ENCODE measurements at places on chromosomes 7 and 10. TPM values are rescaled to one million over a fixed set of nuclear protein-coding genes. Genes with fewer than 3 reads are reported as not detected.

- no peak overlapping the region for H3K4me3 ChIP-seq
- H3K36me3 ChIP-seq: no peaks in the 10 kb centered on the region
- no peak overlapping the region for H3K27ac ChIP-seq
- H3K4me1 ChIP-seq: no peaks in the 10 kb centered on the region
- no peaks in the 10 kb centered on the region for H3K27me3 ChIP-seq
These were observed 1338.7 kb downstream of the REEP3 start for GRCh38 chr10:64859911-64860310.

- H3K4me3 ChIP-seq: no peak overlapping the region
- no peak for DNase-seq
- no peak overlapping the region for H3K27ac ChIP-seq
- peaks cover 58% of the 10 kb centered on the region for H3K27me3 ChIP-seq
- H3K4me1 ChIP-seq: no peaks in the 10 kb centered on the region
These were observed 65.7 kb downstream of the CRTAC1 start for GRCh38 chr10:97964748-97965147.

DNA sequence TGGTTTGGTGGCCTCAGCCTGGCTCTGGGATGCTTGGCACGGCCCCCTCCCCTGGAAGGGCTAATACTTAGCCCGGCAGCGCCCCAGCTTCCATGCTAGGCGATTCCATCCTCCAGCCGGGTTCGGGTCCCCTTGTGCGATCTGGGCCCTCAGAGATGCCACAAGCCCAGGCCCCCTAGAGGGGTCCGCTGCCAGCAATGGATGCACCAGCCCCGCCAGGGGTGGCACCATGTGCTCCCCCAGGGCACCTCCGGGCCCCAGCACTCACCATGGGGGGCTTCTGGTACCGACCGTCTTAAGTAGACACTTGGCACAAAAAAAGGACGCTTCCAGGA, 125.7 kb upstream of the KCTD7 start:
- DNase-seq: no peak
- no peaks in the 10 kb centered on the region for H3K36me3 ChIP-seq
- no peak overlapping the region for H3K27ac ChIP-seq

DNA sequence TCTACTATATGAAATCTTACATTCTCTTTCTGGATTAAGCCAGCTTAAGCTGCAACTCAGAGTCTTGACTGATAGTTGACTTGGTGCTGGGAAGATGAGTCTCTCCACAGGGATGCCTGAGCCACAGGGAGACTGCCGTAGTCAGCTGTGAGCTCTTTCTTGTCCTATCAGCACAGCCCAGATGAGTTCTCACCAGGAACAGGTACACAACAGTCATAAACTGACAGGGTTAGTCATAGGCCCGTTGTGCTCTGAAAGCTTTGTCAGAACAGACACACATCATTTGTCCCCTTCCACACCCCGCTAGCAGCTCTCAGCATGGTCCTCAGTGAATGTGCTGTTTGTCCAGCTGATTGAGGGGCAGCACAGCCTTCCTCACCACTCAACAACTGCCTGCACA, 221.6 kb downstream of the RPS24 start:
- H3K4me3 ChIP-seq: no peak overlapping the region
- no peak overlapping the region for H3K27ac ChIP-seq
- DNase-seq: no peak

- H3K4me3 ChIP-seq: no peak overlapping the region
- no peak overlapping the region for H3K27ac ChIP-seq
- peaks cover 22% of the 10 kb centered on the region for H3K27me3 ChIP-seq
- peaks cover 14% of the 10 kb centered on the region for H3K4me1 ChIP-seq
- H3K36me3 ChIP-seq: no peaks in the 10 kb centered on the region
These were observed 123.6 kb downstream of the BTAF1 start for GRCh38 chr10:92047215-92047614.

DNA sequence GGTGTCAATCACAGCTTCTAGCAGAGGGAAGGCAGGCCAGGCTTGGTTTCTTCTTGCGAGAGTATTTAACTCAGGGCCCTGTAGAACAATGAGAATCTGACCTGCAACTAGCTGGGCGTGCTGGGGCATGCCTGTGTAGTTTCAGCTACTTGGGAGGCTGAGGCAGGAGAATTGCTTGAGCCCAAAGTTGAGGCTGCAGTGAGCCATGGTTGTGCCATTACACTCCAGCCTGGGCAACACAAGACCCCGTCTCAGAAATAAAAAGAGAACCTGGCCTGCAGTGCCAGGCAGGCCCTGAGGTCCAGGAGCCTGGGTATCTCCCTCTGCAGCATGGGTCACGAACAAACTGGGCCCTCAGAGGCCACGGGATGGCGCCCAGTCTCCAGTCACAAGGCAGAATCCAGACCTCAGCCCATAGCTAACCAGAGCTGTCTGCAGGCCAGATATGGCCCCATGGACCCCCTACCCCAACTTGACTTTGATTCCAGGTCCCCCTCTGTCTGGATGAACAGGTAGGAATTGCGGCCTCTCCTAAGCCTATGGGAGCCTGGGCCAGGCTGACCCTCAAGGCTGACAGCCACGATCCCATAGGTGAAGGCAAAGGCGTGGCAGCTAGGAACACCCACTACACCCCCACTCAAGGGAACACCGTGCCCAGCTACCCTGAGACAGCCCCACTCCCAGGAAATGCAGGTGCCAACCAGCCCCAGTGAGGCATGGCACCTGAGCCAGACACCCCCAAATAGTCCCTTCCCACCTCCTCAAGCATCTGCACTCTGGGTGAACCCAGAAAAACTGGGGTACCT, 102.7 kb upstream of the TNRC18 start:
- H3K36me3 ChIP-seq: no peaks in the 10 kb centered on the region
- H3K4me1 ChIP-seq: peaks cover 24% of the 10 kb centered on the region
- H3K27me3 ChIP-seq: no peaks in the 10 kb centered on the region
- H3K27ac ChIP-seq: peak overlapping the region; percentile 64
- H3K4me3 ChIP-seq: no peak overlapping the region

Gene PLXDC2
- total RNA-seq: 30.1 TPM

Gene EPHA1
- total RNA-seq: 6.0 TPM

- no peaks in the 10 kb centered on the region for H3K36me3 ChIP-seq
- no peaks in the 10 kb centered on the region for H3K4me1 ChIP-seq
- H3K4me3 ChIP-seq: no peak overlapping the region
- DNase-seq: no peak
- no peaks in the 10 kb centered on the region for H3K27me3 ChIP-seq
These were observed 242.2 kb downstream of the TSPAN12 start for GRCh38 chr7:120615703-120616102.

GRCh38 chr7:114273218-114273617, 141.4 kb upstream of the FOXP2 start:
- H3K4me1 ChIP-seq: no peaks in the 10 kb centered on the region
- no peaks in the 10 kb centered on the region for H3K27me3 ChIP-seq
- no peak overlapping the region for H3K27ac ChIP-seq
- no peaks in the 10 kb centered on the region for H3K36me3 ChIP-seq
- no peak overlapping the region for H3K4me3 ChIP-seq

Gene CCDC172
- total RNA-seq: not detected

GRCh38 chr7:150958062-150958552, 20.0 kb downstream of the KCNH2 start:
- peaks cover 9% of the 10 kb centered on the region for H3K4me1 ChIP-seq
- DNase-seq: no peak
- no peaks in the 10 kb centered on the region for H3K27me3 ChIP-seq
- no peak overlapping the region for H3K4me3 ChIP-seq

Measured in neural progenitor cell (in vitro differentiated cells).